SK-N-SH (cell line): ENCODE measurements at places on chromosomes 13 and 19. TPM values are rescaled to one million over a fixed set of nuclear protein-coding genes. Genes with fewer than 3 reads are reported as not detected.
A peak's percentile ranks its signal among the peaks of the same experiment; 100 is the strongest.

Gene MCEMP1
- polyA plus RNA-seq, result not detected in 2 replicates

Gene ZNF534
- not detected in 2 replicates for polyA plus RNA-seq

Gene MISP
- polyA plus RNA-seq, result 0.03 and 0.08 TPM in 2 replicates

Gene CEACAM16
- polyA plus RNA-seq, result not detected in 2 replicates

Gene SOX1
- not detected in 2 replicates for polyA plus RNA-seq

Gene CCL25
- not detected in 2 replicates for polyA plus RNA-seq

Gene ZNF865
- 3.4 and 5.0 TPM in 2 replicates for polyA plus RNA-seq

Gene RASGRP4
- polyA plus RNA-seq, result not detected in 2 replicates

Gene PCDH20
- 0.02 TPM in 1 of 2 replicates, not detected in the other for polyA plus RNA-seq

DNA sequence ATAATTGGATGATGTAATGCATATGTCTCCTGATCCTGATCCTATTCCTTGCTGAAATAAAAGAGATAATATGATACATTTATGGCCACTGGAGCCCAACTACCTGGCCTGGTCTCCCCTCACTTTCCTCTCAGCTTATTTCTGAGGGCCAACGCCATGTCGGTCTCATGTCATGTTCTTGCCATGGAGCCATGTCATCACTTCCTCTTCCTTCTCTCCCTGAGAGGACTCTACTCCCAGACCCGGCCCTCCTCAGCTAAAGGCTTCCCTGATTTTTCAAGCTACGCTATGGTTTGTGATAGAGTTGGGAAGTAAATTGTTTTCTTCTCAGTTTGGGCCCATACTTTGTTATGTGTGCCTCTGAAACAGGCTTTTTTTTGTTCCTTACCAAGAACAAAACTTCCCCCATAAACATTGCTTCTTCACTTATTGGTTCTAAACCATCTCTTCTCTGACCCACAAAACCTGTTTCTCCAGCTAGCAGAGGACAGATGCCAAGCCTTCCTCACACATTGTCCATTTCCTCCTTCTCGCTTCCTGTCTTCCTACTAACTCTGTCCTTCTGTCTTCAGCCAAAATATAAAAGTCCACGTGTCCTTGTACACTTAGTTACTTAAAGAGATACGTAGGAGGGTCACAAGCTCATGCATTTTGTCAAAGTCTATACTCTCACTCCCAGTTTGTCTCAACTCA is 319.9 kb upstream of the DACH1 start:
- H3K36me3 ChIP-seq, result no peaks in the 10 kb centered on the region
- no peaks in the 10 kb centered on the region for H3K27me3 ChIP-seq
- no peak overlapping the region for H3K27ac ChIP-seq
- no peak for DNase-seq
- no peak overlapping the region for H3K4me3 ChIP-seq

DNA sequence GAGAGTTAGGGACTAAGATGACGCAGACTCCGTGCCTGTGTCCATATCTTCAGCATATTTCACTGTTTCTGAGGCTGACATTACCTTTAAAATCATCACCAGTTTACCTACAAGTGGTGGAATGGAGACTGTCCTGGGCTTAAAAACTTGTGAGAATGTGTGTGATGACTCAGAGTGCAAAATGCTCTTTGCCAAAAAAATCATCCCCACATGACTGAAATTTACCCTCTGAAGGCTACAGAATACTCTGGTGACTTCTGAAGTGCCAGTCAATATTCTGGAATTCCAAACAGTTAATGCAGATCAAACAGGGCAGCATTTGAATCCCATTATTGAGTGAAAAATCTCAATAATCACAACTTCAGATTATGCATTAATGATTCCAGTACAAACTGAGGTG is 901.4 kb downstream of the EFNB2 start:
- no peak for DNase-seq
- H3K27ac ChIP-seq, result no peak overlapping the region
- no peaks in the 10 kb centered on the region for H3K36me3 ChIP-seq
- H3K4me3 ChIP-seq, result no peak overlapping the region
- H3K27me3 ChIP-seq, result no peaks in the 10 kb centered on the region
- H3K4me1 ChIP-seq, result no peaks in the 10 kb centered on the region

GRCh38 chr19:33388725-33389420 is 15.4 kb downstream of the CEBPG start:
- H3K36me3 ChIP-seq, result peaks cover 19% of the 10 kb centered on the region; the same call in 1 of the 2 replicates
- H3K27me3 ChIP-seq, result no peaks in the 10 kb centered on the region

GRCh38 chr19:35154525-35155406 is at the start of gene FXYD5:
FXYD5 (plus strand) TSS chr19:35154735; CDS start chr19:35155551, 816 bp downstream.
- peaks cover 16% of the 10 kb centered on the region for H3K36me3 ChIP-seq
- no peaks in the 10 kb centered on the region for H3K27me3 ChIP-seq
- no peak within 1 kb of the TSS for H3K27ac ChIP-seq
- no peaks in the 10 kb centered on the region; the same call in 1 of the 2 replicates for H3K4me1 ChIP-seq
- DNase-seq, result peak; percentile 60

DNA sequence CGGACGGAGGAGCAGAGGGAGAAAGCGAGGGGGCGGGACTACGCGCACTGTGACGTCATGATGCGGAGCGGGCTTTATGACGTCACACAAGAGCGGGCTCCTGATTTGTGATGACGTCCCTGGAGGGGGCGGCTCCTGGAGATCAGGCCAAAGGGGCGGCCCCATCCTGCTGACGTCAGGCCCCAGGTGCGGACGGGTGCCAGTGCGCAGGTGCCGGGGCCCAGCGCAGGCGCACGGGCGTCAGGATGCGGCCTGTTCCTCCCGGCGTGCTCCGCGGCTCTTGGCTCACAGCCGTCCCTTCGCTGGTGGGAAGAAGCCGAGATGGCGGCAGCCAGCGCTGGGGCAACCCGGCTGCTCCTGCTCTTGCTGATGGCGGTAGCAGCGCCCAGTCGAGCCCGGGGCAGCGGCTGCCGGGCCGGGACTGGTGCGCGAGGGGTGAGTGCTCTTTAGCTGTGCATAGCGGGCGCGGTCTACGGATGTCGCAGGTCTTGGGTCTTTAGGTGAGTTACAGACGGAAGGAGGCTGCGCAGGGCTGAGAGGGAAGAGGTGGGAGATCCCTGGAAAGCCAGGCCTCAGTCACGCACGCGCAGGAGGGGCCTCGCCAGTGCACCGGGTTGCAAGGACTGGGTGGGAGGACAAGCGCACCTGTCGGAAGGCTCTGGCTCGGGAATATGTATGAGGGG is at the start of the genes EMC10 and GARIN5A:
Gene EMC10 (plus strand): TSS at position 284 of the 683 bp plus-strand sequence. CDS start 38 bp downstream, at position 322.
Gene GARIN5A (minus strand): TSS at position 625 of the 683 bp plus-strand sequence. CDS start 460 bp downstream, at position 165.
- H3K4me3 ChIP-seq, result peak within 1 kb of the TSS; percentile 93
- peak; percentile 100 for DNase-seq
- peaks cover 9% of the 10 kb centered on the region; the same call in 1 of the 2 replicates for H3K4me1 ChIP-seq
- peak within 1 kb of the TSS; percentile 67 for H3K27ac ChIP-seq
- peaks cover 10% of the 10 kb centered on the region for H3K36me3 ChIP-seq
- no peaks in the 10 kb centered on the region for H3K27me3 ChIP-seq

DNA sequence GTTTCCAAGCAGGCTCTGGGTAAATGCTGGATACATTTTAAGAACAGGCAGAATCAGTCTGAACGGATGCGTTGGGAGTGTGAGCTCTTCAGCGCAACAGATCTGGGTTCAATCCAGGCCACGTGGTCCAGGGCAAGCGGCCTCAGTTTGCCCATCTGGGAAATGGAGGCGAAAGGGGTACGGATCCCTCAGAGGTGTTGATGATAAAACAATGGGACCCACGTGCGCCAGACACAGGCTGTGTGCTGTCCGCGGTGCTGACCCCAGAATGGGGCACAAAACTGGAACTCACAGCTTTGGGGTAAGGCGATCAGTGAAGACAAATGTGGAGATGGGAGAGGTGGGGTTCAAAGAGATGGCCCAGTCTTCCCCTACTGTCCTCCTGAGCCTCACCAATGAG is 13.1 kb upstream of the PDE4C start:
- no peaks in the 10 kb centered on the region for H3K4me1 ChIP-seq
- DNase-seq, result no peak
- H3K27me3 ChIP-seq, result no peaks in the 10 kb centered on the region
- H3K4me3 ChIP-seq, result no peak overlapping the region

- peaks cover 4% of the 10 kb centered on the region; the same call in 1 of the 2 replicates for H3K4me1 ChIP-seq
- H3K27me3 ChIP-seq, result no peaks in the 10 kb centered on the region
- no peak overlapping the region for H3K4me3 ChIP-seq
- no peak for DNase-seq
- no peak overlapping the region for H3K27ac ChIP-seq
- no peaks in the 10 kb centered on the region for H3K36me3 ChIP-seq
Measured at GRCh38 chr19:2549701-2550191, 73.8 kb downstream of the GADD45B start.

GRCh38 chr13:27526516-27526915 is 76.2 kb upstream of the MTIF3 start:
- DNase-seq, result no peak
- H3K36me3 ChIP-seq, result no peaks in the 10 kb centered on the region
- peaks cover 58% of the 10 kb centered on the region; the same call in 1 of the 2 replicates for H3K27me3 ChIP-seq
- no peak overlapping the region for H3K27ac ChIP-seq
- no peaks in the 10 kb centered on the region for H3K4me1 ChIP-seq

DNA sequence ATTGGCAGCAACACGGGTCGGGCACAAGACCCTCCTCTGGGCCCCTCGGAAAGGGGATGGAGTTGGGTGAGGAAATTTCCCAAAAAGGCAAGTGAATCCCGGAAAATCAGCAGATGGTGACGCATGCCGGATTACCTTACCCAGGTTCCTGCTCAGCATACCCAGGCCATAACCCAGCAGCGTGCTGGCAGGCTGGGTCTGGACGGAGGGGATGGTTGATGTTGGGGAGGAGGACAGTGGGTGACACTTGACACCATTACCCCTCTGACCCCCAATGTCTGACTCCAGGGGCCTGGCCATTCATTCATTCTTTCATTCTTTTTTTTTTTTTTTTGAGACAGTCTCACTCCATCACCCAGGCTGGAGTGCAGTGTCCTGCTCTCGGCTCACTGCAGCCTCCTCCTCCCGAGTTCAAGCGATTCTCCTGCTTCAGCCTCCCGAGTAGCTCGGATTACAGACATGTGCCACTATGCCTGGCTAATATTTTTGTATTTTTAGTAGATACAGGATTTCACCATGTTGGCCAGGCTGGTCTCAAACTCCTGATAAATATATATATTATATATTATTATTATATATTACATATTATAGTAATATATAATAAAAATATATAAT is 799 bp downstream of the PVR start:
- peaks cover 2% of the 10 kb centered on the region; the same call in 1 of the 2 replicates for H3K4me1 ChIP-seq
- DNase-seq, result peak; percentile 79
- H3K36me3 ChIP-seq, result peaks cover 20% of the 10 kb centered on the region
- no peaks in the 10 kb centered on the region for H3K27me3 ChIP-seq

GRCh38 chr19:1685046-1685445 is 32.6 kb upstream of the TCF3 start:
- H3K27ac ChIP-seq, result no peak overlapping the region
- H3K4me3 ChIP-seq, result no peak overlapping the region
- H3K4me1 ChIP-seq, result no peaks in the 10 kb centered on the region
- H3K27me3 ChIP-seq, result peaks cover 86% of the 10 kb centered on the region
- peak; percentile 29 for DNase-seq
- H3K36me3 ChIP-seq, result no peaks in the 10 kb centered on the region

- no peak overlapping the region for H3K4me3 ChIP-seq
- H3K27ac ChIP-seq, result no peak overlapping the region
- H3K36me3 ChIP-seq, result no peaks in the 10 kb centered on the region
- H3K27me3 ChIP-seq, result peaks cover 47% of the 10 kb centered on the region
Measured at GRCh38 chr19:53897459-53897858, 11.6 kb upstream of the CACNG7 start.

- peak; percentile 53 for DNase-seq
- no peaks in the 10 kb centered on the region for H3K4me1 ChIP-seq
- H3K27ac ChIP-seq, result no peak overlapping the region
- H3K27me3 ChIP-seq, result no peaks in the 10 kb centered on the region
Measured at GRCh38 chr13:99087954-99088491, 110.2 kb upstream of the DOCK9 start.

DNA sequence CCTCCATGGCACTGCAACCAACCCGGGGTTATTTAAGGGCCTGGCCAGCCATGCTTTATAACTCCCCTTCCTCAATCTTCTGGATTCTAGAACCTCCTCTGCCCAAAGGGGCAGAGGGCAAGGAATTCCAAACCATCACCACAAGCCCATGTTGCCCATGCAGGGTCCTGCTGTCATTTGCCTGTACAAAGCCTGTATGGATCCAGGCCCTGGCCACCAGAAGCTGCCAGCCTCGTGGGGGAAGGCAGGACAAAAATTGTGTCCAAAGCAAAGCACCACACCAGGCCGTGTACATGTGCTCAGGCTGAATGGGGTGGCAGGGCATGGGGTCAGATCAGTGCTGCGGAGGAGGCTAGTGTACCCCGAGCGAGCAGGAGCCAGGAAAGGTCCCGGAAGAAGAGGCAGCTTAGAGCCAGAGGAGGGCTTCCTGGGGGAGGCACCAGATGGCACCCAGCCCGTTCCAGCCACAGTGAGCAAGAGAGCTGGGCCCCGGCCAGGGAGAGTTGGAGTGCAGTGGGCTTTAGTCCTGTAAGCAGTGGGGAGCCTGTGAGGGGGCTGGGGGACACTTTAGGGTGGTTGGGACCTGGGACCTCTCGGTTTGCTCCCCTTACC is 35.8 kb downstream of the CAPN12 start:
- no peaks in the 10 kb centered on the region; the same call in 1 of the 2 replicates for H3K4me1 ChIP-seq
- H3K36me3 ChIP-seq, result peaks cover 54% of the 10 kb centered on the region
- H3K4me3 ChIP-seq, result no peak overlapping the region
- no peak for DNase-seq
- no peak overlapping the region for H3K27ac ChIP-seq
- no peaks in the 10 kb centered on the region for H3K27me3 ChIP-seq

DNA sequence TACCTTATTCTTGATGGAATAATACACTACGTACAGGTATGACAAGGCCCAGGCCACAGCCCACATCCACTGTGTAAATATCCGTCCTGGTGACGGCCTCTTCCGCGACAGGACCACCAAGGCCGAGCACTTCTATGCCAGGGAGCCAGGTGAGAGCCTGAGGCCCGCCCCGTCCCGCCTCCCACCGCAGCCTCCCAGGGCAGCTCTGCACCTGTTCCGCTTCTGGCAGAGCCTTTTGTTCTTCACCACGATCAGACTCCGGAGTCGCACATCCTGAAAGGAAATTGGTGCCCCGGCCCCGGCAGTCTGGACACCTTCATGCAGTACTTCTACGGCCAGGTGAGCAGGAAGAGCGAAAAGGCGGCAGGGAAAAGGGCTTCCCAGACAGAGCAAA is 10.6 kb upstream of the ZNF358 start:
- no peak for DNase-seq
- H3K4me3 ChIP-seq, result no peak overlapping the region

- H3K4me3 ChIP-seq, result no peak overlapping the region
- no peaks in the 10 kb centered on the region for H3K36me3 ChIP-seq
- no peaks in the 10 kb centered on the region for H3K4me1 ChIP-seq
- no peak overlapping the region for H3K27ac ChIP-seq
- DNase-seq, result no peak
Measured at GRCh38 chr19:50925734-50926133, 14.5 kb upstream of the KLK4 start.

DNA sequence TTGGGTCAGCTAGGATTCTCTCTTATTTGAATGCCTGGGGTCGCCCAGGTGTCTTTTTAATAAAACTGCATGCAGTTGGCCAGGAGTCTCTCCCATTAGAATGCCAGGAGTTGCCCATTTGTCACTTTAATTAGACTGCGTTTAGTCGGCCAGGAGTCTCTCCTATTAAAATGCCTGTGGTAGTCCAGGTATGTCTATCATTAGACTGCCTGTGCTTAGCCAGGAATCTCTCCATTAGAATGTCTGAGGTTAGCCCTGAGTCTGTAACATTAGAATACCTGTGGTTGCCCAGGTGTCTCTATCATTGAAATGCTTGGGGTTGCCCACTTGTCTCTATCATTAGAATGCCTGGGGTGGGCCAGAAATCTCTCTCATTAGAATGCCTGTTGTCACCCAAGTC is 1470.9 kb downstream of the UQCRFS1 start:
- H3K4me1 ChIP-seq, result no peaks in the 10 kb centered on the region
- H3K36me3 ChIP-seq, result no peaks in the 10 kb centered on the region
- no peak overlapping the region for H3K4me3 ChIP-seq
- H3K27me3 ChIP-seq, result no peaks in the 10 kb centered on the region
- no peak overlapping the region for H3K27ac ChIP-seq

GRCh38 chr19:32680986-32681385 is 5.3 kb downstream of the RGS9BP start:
- H3K4me3 ChIP-seq, result no peak overlapping the region
- H3K27me3 ChIP-seq, result peaks cover 9% of the 10 kb centered on the region
- H3K4me1 ChIP-seq, result peaks cover 6% of the 10 kb centered on the region; the same call in 1 of the 2 replicates
